NCI-H1105 treated with DMSO at 0.1 percent for 48 hours (cell line): ENCODE measurements at places on chromosomes 11 and 22.

DNA sequence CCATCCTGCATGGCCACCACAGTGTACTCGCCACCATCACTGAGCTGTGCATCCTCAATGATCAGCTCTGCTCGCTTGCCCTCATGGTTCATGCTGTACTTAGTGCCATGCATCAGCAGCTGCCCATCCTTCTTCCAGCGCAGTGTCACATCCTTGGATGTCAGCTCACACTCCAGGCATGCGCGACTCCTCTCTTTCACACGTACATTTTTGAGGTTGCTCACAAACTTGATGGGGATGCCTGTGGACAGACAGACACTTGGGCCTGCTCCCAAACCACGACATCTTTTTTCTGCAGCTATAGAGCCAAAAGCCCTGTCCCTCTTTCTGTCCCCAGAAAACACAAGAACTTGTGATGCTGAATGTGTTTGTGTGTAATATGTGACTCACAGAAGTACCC is 10.5 kb downstream of the IGSF22 start:
- DNase-seq, result no peak

DNA sequence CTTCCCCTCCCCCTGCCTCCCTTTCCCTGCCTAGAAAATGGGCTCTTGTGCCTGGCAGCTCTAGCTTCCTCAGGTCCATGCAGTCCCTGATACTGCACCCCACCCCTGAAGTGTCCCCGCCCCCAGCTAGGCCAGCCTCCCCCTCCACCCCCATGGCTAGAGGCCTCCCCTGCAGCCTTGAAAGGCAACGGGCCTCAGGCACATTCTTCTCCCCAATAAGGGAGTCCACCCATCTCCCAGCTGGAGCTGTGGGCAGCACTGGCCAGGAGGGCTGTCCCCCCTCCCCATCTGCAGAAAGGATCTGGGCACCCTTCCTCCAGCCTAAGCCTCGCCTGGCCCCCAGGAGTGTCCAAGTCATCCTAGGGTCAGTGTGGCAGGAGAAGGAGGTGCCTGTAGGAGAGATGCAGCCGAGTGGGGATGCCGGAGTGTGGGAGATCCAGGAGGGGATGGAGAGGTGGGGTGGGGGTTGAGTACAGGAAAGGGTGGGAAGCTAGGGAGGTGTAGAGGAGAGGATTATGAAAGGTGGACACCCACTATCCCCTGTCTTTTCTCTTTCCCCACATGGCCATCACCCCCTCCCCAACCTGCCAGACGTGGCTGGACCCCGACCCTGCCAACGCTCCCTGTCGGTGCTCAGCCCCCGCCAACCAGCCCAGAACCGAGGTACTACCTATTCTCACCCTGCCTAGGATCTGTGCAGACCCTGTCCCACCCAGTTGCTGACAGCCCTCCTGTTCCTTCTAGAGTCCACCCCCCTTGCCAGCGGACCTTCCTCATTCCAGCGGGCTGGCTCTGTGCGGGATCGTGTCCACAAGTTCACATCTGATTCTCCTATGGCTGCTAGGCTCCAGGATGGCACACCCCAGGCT is 9.3 kb downstream of the SMTN start:
- no peak for DNase-seq

- DNase-seq, result no peak
Measured at GRCh38 chr11:33515347-33515746, 185.3 kb downstream of the C11orf91 start.

DNA sequence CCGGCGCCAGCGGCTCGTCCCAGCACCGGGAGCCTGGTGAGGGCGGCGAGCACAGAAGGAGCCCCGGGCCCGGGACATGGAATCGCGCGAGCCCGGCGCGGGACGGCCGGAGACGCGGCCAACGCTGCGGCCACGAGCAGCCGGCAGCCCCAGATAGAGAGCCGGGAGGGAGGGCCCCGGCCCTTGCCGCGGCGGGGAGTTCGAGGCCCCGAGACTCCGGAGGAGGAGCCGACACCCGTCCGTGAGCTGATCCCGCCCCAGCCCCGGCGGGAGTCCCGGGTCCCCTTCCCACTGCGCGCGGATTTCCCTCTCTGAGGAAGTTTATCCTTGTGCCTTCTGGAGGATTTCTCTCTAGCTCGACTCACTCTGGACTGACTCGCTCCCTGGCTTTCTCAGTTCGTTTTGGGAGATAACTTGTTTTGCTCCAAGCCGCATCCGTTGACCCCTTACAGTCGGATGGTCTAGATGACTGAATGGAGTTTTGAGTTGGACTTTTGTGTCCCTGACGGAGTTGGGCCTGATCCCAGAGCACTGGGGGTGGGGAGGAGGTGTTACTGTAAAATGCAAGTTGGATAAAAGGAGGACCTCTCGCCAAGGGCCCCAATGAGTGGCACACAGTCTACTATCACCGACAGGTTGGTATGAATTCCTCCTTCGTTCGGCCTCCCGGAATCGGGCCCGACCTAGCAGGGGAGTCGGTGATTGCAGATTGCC is 585 bp downstream of the ARHGEF12 start:
- peak; percentile 56 for DNase-seq

DNA sequence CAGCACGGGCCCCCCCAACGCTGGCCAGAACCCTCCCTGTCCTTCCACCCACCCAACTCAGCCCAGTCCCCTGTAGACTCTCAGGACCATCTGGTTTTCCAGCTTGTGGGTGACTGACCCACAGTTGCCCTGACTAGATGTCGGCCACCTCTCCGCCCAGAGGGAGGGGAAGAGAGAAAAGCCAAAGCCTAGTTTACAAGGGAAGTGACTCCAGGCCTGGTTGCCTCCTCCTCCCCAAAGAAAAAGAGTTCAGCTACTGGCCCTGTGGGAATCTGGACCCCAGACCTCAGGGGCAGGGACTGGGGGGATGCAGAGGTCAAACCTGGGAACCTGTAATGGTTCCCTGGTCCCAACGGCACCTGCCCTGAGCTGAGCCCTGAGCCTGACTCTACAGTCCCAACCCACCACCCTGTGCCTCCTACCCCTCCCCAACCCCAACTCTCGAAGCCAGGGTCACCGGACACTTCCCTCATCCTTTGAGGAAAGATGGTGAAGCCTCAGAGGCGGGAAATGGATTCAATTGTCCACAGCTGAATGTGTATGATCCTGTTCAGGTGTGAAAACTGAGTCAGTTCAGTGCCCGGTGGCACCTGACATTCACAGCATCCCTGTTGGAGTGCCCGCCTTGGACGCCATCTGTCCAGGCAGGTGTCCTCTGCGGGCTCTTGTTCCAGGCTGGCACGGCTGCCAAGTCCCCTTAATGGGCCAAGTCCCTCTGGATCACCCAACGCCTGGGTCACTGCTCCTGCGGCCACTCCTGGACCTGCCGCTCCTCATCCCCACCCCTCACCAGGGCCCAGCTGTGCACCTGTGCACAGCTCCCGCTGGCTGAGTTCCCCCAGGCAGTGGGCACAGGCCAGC is 21.0 kb upstream of the WNT7B start:
- no peak for DNase-seq

GRCh38 chr11:30635401-30635989 is 49.3 kb upstream of the MPPED2 start:
- DNase-seq, result peak; percentile 39

DNA sequence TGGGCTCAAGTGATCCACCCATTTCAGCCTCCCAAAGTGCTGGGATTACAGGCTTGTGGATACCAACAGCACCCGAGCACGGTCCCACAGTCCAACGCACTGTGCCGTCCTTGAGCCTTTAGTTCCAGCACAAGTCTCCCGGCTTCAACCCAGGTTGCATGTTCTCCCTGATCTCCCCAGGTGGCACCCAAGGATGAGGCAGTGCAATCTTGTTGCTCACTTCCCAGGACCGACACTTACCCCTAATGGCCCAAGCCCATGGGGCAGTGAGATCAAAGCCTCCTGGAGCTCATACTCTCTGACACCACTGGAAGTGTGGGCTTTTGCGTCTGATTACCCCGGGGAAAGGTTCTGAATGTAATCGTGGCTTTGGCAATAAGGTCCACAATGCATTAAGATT is 3.5 kb downstream of the PRAME start:
- DNase-seq, result no peak

- no peak for DNase-seq
Measured at GRCh38 chr11:1401656-1402221, 12.0 kb downstream of the BRSK2 start.

DNA sequence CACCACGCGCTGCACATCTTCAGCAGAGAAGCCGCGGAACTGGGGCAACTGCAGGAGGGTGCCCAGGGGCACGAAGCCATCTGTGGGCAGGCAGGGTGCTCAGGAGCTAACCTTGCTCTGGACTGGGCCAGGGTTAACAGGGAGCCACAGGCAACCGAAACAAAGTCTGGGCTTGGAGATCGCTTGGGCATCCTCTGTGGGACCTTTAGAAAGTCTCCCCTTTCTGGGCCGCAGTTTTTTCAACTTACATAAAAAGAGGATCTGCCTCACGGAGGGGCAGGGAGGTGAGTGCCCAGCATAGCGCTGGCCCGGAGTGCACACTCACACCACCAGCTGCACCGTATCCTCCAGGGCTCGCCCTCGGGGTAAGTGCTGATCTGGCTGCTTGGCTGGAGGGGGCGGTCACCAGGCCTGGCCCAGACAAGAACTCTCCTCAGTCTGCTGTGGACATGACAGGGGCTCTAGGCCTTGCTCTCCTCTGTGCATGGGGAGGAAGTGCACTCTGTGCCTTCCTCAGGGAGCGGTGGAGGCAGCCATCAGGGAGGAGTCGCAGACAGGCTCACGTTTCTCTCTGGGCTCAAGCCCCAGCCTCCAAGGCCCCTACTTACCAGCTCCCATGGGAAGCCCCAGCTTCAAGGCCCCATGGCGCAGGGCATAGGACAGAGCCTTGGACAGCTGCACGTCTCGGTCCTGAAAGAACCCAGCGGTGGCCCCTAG is 937 bp downstream of the TRPT1 start:
- DNase-seq, result no peak

DNA sequence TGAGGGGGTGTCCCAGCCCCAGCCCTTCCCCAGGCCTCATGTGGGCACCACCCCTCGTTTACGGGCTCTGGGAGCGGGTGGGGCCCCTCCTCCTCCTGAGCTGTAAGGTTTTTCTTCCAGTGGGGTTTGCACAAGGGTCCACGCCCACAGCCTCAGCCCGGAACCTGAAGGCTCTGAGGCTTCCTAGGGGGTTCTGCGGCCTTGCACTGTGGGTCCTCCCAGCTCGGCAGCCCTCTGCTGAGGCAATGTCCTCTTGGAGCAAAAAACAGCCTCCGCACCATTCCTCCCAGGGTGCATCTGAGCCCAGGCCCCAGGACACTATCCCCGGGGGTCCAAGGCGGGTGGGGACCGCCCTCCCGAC is 14.1 kb downstream of the H19 start:
- no peak for DNase-seq

GRCh38 chr11:31799435-31800397 is 11.4 kb downstream of the PAX6 start:
- no peak for DNase-seq

- no peak for DNase-seq
Measured at GRCh38 chr11:9838229-9838628, 174.4 kb downstream of the SWAP70 start.

DNA sequence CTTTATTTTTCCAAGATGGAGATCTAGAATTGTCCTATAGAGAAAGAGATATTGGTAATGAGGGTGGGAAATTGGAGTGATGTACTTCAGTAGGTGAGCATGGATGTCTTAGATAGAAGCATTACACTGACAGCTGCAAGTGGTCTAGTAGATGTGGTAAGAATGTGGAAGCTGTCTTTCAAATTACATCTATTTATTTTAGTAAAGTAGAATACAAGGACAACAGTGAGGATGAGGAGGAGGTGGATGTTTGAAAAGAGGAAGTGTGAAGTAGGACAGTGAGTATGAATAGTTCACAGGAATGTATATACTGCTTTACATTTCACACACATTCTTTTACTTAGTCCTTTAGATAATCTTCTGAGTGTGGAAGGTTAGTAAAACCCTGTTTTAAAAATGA is 64.2 kb downstream of the HIPK3 start:
- DNase-seq, result no peak

- DNase-seq, result no peak
Measured at GRCh38 chr22:24424001-24424900, 3.1 kb upstream of the ADORA2A start.

GRCh38 chr22:39229075-39229474 is 15.7 kb downstream of the PDGFB start:
- DNase-seq, result no peak

GRCh38 chr22:49147171-49147570 is 680.5 kb downstream of the BRD1 start:
- DNase-seq, result no peak

DNA sequence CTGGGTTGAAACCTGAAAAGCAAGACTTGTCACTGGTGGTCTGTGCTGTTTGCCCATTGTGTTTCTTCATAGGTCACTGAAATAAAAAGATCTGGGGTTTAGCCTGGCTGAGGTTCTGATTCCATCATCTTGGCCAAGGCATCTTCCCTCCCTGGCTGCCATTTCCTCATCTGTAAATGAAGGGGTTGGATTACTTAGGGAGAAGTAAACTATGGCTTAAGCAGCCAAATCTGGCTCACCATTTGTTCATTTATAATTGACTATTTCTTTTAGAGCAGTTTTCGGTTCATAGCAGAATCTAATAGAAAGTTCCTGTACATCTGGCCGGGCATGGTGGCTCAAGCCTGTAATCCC is 52.3 kb upstream of the YWHAH start:
- DNase-seq, result no peak

- DNase-seq, result peak; percentile 66
Measured at GRCh38 chr11:45885274-45885920, at the start of gene MAPK8IP1. MAPK8IP1 (plus strand) TSS chr11:45885651; CDS start chr11:45885821, 170 bp downstream.

DNA sequence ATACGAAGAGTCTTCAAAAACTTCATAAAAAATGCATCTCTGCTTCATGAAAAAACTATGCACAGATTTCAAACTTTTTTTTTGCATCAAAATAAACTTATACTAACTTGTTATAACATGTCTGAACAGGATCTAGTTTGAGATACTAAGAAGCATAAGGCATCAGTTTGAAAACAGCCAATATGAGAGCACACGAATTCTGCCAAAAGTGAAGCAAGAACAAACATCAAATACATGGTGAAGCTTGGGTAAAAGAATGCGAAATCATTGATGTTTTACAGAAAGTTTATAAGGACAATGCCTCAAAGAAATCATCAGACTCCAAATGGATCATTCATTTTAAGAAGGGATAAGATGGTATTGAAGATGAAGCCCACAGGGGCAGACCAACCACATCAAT is 389.1 kb upstream of the TENM4 start:
- no peak for DNase-seq

- peak; percentile 29 for DNase-seq
Measured at GRCh38 chr11:30586251-30587144, at the start of gene MPPED2. MPPED2 (minus strand) TSS chr11:30586353; CDS start chr11:30580373, 5,980 bp downstream.

DNA sequence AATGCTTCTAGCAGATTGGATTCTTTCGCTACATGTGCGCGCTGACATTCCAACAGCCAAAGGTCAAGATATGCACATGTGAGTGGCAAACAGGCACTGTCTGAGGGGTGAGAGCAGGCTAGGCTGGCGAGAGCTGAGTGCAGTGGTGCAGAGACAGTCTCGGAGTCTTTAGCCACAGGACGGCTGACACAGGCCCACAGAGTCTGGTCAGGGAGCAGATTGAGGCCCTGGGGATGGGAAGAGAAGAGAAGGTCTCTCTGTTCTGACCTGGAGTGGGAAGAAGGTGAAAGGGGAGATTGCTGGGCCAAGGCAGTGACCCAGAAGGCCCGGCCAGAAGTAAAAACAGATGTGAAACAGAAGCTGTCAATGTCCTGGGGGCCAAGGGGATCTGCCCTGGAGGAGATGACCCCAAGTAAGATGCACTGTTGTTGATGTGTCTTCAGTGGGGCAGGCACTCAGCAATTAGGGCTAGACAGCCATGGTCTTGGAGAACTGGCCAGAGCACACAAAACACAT is 197.8 kb downstream of the ETS1 start:
- no peak for DNase-seq
